Skeletal muscle cell (primary cell): ENCODE measurements at places on chromosomes 7 and 10.
A peak's percentile ranks its signal among the peaks of the same experiment; 100 is the strongest.

DNA sequence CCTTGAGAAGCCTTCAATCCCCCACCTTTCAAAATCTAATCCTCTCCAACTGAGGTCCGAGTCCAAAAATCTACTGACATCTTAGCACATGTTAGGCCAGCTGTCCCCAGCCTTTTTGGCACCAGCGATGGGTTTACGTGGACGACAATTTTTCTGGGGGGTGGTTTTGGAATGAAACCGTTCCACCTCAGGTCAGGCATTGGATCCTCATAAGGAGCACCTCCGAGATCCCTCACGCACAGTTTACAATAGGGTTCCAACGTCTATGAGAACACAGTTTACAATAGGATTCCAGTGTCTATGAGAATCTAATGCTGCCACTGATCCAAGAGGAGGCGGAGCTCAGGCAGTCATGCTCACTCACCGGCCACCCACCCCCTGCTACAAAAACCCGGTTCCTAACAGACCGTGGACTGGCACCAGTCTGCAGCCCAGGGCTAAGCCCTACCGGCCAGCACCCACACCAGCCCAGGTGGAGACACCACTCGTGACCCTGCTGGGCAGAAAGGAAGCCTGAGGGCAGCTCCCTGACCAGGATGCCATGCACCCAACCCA is 107.6 kb downstream of the DIP2C start:
- no peak for DNase-seq

GRCh38 chr7:24049296-24049695 is 234.7 kb upstream of the NPY start:
- DNase-seq: no peak

GRCh38 chr7:22698767-22699166 is 28.2 kb upstream of the IL6 start:
- DNase-seq: no peak

GRCh38 chr10:50739618-50740292 is at the start of gene ASAH2B:
TSS of gene ASAH2B (plus strand) at chr10:50739936. CDS start at chr10:50745131, 5,195 bp downstream.
- DNase-seq: peak; percentile 30

DNA sequence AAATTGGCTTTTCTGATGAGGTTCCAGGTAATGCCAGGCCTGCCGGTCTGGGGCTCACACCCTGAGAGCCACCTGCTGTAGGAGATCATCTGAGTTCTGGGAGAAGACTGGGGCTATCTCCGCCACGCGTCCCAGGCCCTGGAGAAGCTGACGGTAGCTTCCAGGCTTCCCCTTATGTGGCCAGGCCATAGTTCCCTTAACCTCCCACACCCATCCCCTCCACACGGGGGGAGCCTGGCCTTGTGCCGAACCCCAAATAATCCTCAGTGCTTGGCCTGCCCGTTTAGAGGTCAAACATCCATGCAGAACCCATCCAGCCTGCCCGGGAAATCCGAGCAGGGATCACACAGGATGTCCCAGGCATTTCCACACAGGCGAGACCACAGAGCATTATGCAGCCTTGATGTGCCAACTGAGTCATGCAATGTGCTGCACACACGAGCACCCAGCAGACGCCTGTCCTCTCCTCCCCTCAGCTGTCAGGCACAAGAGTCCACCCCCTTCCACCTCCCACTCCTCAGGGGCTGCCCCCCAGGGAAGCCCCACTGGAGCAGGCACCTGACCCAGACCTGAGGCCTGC is 176.2 kb downstream of the PRKAG2 start:
- DNase-seq: peak; percentile 48

DNA sequence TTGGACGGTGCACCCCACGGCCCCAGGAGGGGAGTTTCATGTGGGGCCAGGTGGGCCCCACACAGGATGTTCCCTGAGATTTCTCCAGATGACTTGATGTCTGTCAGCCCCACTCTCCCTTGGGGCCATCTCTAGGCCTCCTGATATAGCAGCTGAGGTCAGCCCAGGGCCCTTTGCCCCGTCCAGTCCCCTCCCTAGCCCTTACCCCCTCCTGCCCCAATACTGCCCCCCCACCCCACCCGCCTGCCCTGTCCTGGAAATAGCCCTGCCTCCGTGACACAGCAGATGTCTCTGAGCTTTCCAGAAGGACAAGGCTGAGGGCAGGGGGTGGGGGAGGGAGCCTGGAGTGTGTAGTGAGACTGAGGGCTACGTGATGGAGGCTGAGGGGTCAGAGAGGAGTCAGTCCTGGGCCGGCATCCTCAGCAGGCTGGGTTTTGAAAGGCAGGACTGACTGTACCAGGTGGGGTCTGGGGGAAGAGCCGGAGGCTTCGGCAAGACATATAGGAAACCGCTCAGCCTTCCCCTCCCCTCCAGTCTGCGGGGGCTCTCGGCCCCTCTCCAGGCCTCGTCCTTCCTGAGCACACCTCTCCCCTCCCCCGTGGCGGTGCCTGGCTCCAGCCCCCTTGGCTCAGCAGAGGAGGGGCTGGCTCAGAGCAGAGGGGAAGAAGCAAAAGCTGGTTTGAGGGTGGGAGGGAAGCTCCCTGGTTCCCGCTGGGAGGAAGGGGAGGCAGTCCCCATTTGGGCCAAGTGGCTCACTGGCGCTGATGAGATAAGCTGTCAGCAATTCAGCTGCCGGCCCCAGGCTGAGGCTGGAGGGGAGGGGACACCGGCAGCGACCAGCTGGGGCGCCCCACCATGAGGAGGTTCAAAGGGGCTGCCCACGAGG is 2.0 kb downstream of the FLNC start:
- DNase-seq: peak; percentile 43

DNA sequence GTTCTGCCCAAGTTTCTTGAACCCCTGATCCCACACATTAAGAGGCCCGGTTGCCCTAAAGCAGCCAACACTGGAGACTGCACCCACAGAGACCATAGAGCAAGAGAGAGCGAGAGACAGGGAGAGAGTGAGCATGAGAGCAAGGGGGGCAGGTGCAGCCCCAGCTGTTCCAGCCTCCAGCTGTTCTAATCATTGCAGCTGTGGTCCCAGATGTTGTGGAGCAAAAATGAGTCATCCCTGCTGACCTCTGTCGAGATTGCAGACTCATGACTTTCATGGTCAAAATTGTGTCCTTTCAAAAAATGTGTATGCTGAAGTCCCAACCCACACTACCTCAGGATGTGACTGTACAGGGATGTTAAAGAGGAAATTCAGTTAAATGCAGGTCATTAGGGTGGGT is 143.9 kb upstream of the FRMD4A start:
- DNase-seq: no peak

GRCh38 chr10:13670311-13670710 is 83.5 kb downstream of the PRPF18 start:
- DNase-seq: no peak

DNA sequence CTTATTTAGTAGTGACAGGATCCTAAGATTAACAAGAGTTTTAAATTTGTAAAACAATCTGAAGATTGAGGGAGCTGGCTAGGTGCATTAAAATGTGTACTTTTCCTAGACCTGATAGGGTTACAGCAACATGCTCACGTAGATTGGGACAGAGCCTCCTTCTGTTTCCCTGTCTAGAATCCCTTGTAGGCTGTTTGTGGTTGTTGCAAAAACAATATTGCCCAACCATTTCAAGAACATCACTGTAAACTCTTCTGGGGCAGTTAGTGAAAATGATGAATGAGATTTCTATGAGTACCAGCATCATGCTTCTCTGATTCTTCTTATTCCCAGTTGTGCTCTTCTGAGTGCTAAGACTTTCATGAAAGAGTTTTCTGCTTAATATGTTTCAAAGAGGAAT is 14.7 kb upstream of the CPED1 start:
- no peak for DNase-seq

GRCh38 chr10:124728071-124728829 is 15.9 kb downstream of the FAM53B start:
- peak; percentile 61 for DNase-seq

GRCh38 chr10:33465747-33466146 is 131.3 kb upstream of the NRP1 start:
- DNase-seq: no peak

- DNase-seq: no peak
Measured at GRCh38 chr7:25218191-25218590, 10.1 kb downstream of the NPVF start.

DNA sequence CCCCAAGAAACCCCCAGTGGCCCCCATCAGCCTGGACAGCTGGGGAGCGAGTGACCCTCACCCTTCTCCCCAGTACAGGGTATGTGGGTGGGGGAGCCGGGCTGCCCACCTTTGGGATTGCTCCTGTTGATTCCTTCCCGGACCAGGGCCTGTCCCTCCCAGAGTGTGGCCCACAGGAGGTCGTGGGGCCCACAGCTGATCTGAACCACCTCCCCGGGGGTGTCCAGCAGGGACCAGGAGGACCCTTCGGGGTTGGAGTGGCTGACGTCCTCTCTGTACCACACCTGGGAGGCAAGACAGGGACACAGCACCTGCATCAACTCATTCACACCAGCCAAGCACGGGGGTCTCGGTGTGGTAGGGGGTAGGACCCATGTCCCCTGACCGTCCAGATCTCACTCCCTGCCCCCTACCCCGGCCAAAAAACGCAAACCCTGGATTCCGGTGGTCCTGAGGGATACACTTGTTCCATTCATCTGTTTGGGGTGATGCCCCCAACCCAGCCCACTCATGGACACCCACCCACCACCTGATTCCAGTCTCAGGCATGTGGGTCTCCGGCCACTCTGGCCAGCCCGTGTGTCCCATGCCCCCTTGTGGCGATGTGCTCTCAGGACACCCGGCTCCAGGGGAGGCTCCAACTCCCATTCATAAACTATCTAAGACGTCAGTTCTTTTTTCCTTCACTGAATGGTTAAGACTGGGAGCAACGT is 10.9 kb downstream of the TECPR1 start:
- no peak for DNase-seq

- peak; percentile 66 for DNase-seq
Measured at GRCh38 chr10:88113232-88113631, 249.8 kb downstream of the PTEN start.

DNA sequence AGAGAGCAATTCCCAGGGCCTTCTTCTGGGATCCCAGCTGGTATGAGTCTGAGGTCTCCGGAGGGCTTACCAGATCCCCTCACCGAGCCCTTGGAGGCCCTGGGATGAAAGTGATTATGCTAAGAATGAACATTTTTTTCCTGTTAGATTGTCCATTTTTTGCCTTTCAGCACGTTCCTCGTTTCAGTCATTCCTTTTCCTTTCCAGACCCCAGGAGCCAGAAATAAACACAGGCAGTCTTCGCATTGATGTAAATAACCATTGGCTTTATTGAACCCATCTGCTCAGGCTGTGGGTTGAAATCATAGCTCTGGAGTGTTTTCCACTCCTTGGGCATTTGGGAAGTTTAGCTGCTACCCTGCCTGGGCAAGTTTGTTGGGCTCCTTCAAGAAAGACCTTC is 320.9 kb upstream of the AUTS2 start:
- no peak for DNase-seq

DNA sequence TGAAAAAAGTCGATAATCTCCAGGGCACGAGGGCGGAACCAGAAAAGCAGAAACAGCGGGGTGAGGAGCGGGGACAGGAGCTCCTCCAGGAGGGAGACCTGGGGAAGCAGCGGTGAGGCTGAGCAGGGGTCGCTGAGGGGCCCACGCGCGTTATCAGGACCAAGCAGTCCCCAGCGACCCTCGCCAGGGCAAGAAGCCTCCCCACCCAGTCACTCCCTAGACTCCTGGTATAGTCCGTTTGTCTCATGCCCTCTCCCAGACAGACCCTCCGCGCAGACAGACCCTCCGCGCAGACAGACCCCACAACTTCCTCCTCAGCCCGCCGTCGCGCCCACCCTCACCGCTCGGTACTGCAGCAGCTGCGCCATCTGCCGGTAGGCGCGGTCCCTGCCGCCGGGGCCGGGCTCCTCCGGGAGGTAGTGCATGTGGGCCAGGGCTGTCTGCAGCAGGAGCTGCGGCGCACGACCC is 6.3 kb downstream of the ATG9B start:
- DNase-seq: no peak

DNA sequence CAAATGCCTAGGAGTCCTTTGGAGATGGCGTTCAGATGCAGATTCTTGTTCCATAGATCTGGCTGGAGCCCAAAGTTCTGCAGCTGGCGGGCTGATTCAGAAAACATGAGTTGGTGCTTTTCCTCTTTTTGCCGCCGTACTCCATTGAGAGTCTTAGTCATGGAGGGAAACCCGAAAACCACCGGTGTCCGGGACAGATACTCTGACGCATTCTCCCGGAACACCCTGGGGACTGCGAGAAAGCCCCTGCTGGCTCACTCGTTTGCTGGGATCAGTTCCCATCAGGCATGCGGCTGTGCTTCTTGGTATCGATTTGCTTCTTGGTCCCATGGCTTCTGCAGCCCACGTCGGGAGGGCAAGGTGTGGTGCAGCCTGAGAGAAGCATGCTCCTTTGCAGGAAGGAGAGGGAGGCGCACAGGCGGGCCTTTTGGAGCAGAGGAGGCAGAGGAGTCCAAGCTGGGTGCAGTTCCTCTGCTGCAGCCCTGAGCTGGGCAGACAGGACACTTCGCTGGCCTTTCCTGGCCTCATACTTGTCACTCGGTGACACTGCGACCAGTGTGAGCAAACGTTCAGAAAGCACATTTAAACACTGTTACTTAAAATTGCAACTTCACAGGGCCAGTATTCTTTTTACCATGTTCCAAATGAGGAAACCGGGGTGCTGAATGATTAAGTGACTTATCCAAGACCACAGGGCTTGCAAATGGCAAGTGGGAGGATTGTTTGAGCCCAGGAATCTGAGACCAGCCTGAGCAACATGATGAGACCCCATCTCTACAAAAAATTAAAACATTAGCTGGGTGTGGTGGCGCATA is 30.6 kb upstream of the PFKFB3 start:
- DNase-seq: peak; percentile 91

DNA sequence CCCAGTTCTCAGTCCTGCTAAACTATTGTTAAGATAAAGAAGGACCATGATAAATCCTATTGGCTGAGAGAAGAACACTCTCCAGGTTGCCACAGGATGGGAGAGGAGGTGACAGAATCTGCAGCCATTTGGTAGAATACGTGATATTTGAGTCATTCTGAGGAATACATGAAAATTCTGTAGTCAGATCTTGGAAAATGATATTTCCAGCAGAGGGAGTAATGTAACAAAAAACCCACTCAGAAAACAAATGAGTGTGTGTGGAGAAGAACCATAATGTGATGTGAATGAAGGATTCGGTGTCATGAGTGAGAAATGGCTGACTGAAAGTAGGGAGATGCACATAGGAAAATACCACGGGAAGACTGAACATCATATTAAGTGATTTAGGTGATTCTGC is 128.5 kb upstream of the PFKP start:
- no peak for DNase-seq

DNA sequence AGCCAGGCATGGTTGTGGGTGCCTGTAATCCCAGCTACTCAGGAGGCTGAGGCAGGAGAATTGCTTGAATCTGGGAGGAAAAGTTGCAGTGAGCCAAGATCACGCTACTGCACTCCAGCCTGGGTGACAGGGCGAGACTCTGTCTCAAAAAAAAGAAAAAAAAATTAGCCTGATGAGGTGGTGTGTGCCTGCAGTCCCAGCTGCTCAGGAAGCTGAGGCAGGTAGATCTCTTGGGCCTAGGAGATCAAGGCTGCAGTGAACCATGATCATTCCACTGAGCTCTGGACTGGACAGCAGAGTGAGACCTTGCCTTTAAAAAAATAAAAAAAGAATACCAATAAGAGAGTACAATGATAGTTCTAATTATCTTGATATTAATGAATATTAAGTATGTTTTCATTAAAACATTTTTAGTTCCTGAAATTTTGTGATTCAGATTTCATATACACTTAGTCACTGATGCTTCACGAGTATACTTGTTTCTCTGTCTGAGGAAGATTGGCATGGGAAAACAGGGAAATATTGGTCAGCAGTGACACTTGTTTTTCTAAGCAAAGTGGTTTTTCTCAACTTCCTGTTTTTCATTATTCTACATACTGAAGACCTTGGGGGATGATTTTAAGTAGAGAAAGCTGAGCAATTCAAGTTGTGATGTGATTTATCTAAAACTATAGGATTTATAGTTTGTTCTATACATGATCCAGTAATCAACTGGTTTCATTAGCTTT is 76.8 kb downstream of the ADK start:
- no peak for DNase-seq
